ENCODE measurements at places on chromosomes 13 and 19.

DNA sequence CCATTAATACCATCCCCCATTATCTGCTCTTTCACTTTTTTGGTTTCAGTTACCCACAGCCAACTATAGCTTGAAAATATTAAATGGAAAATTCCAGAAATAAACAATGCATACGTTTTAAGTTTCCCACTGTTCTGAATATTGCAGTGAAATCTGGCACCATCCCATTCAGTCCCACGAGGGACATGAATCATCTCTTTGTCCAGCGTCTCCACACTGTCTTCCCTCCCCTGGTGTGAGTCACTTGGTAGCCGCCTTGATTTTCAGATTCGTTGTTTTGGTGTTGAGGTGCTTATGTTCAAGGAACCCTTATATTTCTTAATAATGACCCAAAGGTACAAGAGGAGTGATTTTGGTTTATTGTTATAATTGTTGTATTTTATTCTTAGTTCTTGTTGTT, 246.1 kb downstream of the DCT start:
- no peak for DNase-seq

GRCh38 chr19:44968670-44969069, 13.5 kb downstream of the CLPTM1 start:
- no peak for DNase-seq

DNA sequence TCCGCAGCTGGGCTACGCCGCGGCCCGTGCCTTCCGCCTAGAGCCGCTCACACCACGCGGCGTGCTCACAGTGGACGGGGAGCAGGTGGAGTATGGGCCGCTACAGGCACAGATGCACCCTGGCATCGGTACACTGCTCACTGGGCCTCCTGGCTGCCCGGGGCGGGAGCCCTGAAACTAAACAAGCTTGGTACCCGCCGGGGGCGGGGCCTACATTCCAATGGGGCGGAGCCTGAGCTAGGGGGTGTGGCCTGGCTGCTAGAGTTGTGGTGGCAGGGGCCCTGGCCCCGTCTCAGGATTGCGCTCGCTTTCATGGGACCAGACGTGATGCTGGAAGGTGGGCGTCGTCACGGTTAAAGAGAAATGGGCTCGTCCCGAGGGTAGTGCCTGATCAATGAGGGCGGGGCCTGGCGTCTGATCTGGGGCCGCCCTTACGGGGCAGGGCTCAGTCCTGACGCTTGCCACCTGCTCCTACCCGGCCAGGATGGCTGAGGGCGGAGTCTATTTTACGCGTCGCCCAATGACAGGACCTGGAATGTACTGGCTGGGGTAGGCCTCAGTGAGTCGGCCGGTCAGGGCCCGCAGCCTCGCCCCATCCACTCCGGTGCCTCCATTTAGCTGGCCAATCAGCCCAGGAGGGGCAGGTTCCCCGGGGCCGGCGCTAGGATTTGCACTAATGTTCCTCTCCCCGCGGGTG, 7.4 kb downstream of the DBP start:
- no peak for DNase-seq

GRCh38 chr13:79782541-79783205, 301.7 kb downstream of the NDFIP2 start:
- no peak for DNase-seq

GRCh38 chr13:70758932-70759331, 650.7 kb upstream of the KLHL1 start:
- no peak for DNase-seq

GRCh38 chr19:35973487-35973886, 21.5 kb upstream of the SDHAF1 start:
- DNase-seq = no peak

GRCh38 chr13:40749327-40749726, 21.7 kb downstream of the MRPS31 start:
- DNase-seq = no peak

DNA sequence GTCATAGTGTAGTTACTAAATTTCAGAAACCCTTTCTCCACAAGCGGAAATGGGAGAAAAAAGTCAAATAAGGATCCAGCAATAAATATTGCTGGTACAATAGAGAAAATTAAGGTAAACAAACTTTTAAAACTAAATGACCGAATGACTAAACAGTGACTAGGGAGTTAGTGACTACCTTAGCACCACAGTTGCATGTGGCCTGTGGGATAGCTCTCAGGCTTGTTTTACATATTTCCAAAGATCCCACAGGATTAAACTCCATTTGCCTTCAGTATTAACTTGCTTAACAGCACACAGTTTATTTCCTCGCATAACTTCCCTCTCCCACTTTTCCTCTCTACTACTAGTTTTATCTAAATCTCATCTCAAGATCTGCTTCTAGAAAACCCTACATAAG, 824.3 kb upstream of the KLHL1 start:
- no peak for DNase-seq

- DNase-seq = no peak
These were observed 320.1 kb downstream of the MTUS2 start for GRCh38 chr13:29140277-29140676.

DNA sequence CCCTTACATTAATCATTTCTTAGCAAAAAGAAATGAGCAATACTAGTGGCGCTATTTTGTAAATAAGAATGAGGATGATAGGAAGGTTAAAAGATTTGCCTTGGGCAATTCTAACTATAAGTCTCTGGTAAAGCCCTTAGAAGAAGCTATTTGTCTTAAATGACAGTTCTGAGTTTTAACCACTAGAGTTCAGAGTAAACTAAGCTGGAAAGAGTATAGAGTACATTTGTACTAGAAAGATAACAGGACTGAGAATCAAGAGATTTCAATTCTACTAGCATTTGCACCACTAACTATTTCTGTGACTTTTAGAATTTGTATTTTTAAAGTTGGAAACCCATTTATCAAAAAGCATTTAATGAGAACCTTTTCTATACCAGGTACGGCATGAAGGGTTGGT, 750.3 kb downstream of the OLFM4 start:
- DNase-seq = no peak

GRCh38 chr13:106651442-106651841, 83.5 kb upstream of the ARGLU1 start:
- no peak for DNase-seq

DNA sequence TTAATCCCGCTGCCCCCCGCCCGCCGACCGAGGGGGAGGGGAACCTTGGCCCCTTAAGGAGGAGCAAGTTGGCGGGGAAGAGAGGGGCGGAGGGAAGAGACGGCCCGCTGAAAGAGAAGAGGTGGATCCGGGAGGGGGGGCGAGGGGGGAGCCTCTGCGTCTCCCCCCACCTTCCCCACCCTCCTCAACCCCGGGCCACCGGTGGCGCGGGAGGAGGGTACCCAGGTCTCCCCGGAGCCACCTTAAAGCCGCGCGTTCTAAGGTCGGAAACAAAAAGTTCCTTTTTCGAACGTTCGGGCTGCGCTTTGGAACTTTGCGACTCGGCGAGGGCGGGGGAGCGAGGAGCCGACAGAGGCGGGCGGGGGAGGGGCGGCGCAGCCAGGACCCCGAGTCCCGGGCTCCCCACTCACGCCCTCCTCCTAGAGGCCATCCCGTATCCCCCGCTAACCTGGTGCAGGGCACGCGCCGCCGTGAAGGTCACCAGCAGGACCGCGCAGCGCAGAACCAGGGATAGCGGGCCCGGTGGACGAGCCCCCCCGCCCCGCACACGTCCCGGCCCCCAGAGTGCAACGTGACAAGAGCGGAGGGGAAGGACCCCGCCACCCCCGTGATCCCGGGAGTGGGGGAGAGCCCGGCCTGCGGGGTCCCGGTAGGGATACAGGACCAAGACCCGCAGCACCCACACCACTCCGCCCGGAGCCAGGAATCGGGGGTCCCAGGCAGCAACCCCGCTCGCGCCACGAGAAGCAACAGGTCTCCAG, 659 bp downstream of the ERF start:
- DNase-seq = peak; percentile 79

DNA sequence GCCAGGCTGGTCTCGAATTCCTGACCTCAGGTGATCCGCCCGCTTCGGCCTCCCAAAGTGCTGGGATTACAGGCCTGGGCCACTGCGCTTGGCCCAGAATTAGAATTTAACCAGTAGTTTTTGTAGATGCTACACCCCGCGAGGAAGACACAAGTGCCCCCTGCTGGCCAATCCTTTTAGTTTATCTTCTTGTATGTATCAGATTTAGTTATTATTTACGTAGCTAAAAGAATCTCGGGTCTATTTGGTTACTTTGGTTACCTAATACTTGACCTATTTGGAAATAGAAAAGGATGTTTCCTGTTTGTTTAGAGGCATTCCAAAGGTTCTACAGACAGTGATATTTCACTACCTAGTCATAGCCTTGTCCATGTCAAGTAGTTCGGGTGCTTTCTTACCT, 22.0 kb downstream of the MUC16 start:
- no peak for DNase-seq

All from activated CD4-positive, alpha-beta T cell treated with anti-CD3 and anti-CD28 coated beads, Interleukin-2, amount 50 U/mL, for 4 hours (primary cell).